ENCODE measurements at places on chromosomes 6 and 20. TPM values are rescaled to one million over a fixed set of nuclear protein-coding genes. Genes with fewer than 3 reads are reported as not detected.

Gene STK38
- 23.1 TPM for total RNA-seq

Gene SCRT2
- total RNA-seq, result not detected

Gene TFAP2C
- total RNA-seq, result not detected

GRCh38 chr6:54698974-54699373 is 147.6 kb upstream of the FAM83B start:
- no peaks in the 10 kb centered on the region for H3K27me3 ChIP-seq
- no peaks in the 10 kb centered on the region for H3K4me1 ChIP-seq
- DNase-seq, result no peak

DNA sequence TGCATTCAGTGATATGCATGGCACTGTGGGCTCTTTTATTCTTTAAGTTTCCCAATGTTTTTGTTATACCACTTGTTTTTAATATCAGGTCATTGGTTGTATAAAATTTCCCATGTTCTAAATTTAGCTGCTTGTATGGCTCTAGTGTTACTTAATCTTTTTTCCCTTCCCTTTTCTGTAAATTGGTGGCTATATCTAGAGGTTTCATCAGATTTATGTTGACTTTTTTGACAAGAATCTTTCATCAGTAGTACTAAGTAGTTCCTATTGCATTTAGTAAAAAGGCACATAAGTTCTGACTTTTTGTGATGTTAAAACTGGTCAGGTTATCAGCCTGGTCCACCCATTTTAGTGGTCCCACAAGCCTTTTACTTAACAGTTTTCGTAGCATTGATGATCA is 51.1 kb downstream of the MMS22L start:
- H3K27me3 ChIP-seq, result no peaks in the 10 kb centered on the region
- no peaks in the 10 kb centered on the region for H3K4me1 ChIP-seq

- no peaks in the 10 kb centered on the region for H3K4me1 ChIP-seq
- H3K27ac ChIP-seq, result no peak overlapping the region
- H3K36me3 ChIP-seq, result no peaks in the 10 kb centered on the region
- H3K4me3 ChIP-seq, result no peak overlapping the region
These were observed 355.1 kb downstream of the EPM2A start for GRCh38 chr6:145380186-145380585.

GRCh38 chr6:168170841-168171601 is 92.0 kb upstream of the FRMD1 start:
- DNase-seq, result no peak
- peaks cover 1% of the 10 kb centered on the region for H3K4me1 ChIP-seq

- H3K36me3 ChIP-seq, result no peaks in the 10 kb centered on the region
- no peak overlapping the region for H3K27ac ChIP-seq
- no peak for DNase-seq
- H3K27me3 ChIP-seq, result peaks cover 16% of the 10 kb centered on the region
These were observed 138.6 kb downstream of the DLL1 start for GRCh38 chr6:170152124-170152926.

GRCh38 chr6:159929819-159930218 is 39.0 kb downstream of the MAS1 start:
- peak; percentile 17 for DNase-seq
- peaks cover 4% of the 10 kb centered on the region for H3K27me3 ChIP-seq
- peak overlapping the region; percentile 42 for H3K27ac ChIP-seq
- peaks cover 24% of the 10 kb centered on the region for H3K4me1 ChIP-seq
- no peak overlapping the region for H3K4me3 ChIP-seq
- H3K36me3 ChIP-seq, result no peaks in the 10 kb centered on the region

GRCh38 chr6:43937236-43938177 is 167.5 kb downstream of the VEGFA start:
- H3K27ac ChIP-seq, result no peak overlapping the region
- no peaks in the 10 kb centered on the region for H3K4me1 ChIP-seq
- H3K4me3 ChIP-seq, result no peak overlapping the region
- H3K36me3 ChIP-seq, result no peaks in the 10 kb centered on the region

- peaks cover 18% of the 10 kb centered on the region for H3K4me1 ChIP-seq
- no peak for DNase-seq
- H3K27me3 ChIP-seq, result no peaks in the 10 kb centered on the region
- no peak overlapping the region for H3K27ac ChIP-seq
These were observed 109.8 kb downstream of the CHD6 start for GRCh38 chr20:41508335-41508734.

DNA sequence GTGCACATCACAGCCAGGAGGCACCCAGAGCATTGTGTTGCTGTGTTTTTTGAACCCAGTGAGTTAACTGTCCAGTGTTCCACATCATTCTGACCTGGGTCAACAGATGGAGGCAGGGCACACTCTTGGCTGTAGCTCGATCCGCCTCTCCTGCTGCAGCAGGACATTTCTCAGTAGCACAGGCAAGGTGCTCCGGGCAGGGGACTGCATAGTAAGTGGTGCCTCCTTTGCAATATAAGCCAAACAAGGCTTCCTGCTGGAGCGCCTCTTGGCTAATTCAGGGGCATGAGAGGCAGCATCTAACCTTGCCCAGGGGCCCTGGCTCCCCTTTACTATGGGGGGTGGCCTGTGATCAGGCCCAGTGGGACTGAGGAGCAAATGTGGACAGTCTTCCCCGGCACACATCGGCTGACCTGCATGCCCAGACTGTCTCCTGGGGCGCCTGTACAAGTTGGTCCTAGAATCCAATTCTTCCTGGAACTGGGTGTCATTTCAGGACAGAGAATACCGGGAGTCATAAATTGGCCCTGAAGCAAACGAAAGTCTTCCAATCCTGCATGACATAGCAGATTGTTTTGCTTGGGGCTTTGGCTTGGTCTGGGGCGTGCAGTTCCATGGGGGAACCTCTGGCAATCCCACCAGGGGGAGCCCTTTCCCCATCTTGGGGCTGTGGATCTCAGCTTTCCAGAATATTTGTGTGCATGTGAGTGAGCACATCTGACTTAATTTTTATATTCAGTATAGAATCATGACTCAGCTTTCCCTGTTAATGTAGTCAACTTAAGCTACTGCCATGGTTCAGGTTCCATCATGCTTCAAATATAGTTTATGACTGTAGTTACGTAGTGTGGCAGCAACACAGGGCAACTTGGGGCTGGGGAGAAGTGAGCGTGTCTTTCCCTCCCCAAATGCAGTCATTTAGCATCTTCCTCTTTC is 56.0 kb upstream of the DDR1 start:
- peak overlapping the region; percentile 93 for H3K4me3 ChIP-seq
- no peaks in the 10 kb centered on the region for H3K27me3 ChIP-seq
- H3K36me3 ChIP-seq, result peaks cover 36% of the 10 kb centered on the region
- H3K4me1 ChIP-seq, result peaks cover 62% of the 10 kb centered on the region
- H3K27ac ChIP-seq, result peak overlapping the region; percentile 99

DNA sequence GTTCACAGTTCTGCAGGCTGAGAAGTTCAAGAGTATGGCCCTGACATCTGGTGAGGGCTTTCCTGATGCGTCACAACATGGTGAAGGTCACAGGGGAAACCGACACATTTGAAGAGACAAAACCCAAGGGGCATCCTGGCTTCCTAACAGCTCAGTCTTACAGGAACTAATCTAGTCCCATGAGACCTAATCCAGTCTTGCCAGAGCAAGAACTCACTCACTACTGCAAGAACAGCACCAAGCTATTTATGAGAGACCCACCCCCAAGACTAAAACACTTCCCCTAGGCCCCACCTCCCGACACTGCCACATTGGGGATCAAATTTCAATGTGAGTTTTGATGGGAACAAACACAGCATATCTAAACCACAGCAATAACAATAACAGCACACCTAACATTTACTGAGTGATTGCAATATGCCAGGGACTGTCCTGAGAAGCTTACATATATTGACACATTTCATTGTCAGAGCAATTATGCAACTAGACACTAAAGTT is 46.6 kb downstream of the TPBG start:
- no peak for DNase-seq
- H3K4me3 ChIP-seq, result no peak overlapping the region
- no peaks in the 10 kb centered on the region for H3K27me3 ChIP-seq
- no peaks in the 10 kb centered on the region for H3K4me1 ChIP-seq
- H3K27ac ChIP-seq, result no peak overlapping the region
